ENCODE measurements at places on chromosomes 2 and 18. TPM values are rescaled to one million over a fixed set of nuclear protein-coding genes. Genes with fewer than 3 reads are reported as not detected.

Gene GREB1
- 74.3 TPM for total RNA-seq

- H3K36me3 ChIP-seq = no peaks in the 10 kb centered on the region
- no peak overlapping the region for H3K4me3 ChIP-seq
- H3K27ac ChIP-seq = no peak overlapping the region
- H3K27me3 ChIP-seq = no peaks in the 10 kb centered on the region
- H3K4me1 ChIP-seq = peaks cover 8% of the 10 kb centered on the region
- DNase-seq = no peak
These were observed 78.3 kb downstream of the SMAD4 start for GRCh38 chr18:51108330-51108729.

Gene IL18R1
- total RNA-seq = 3.9 TPM

Gene TMEM214
- total RNA-seq = 45.7 TPM

DNA sequence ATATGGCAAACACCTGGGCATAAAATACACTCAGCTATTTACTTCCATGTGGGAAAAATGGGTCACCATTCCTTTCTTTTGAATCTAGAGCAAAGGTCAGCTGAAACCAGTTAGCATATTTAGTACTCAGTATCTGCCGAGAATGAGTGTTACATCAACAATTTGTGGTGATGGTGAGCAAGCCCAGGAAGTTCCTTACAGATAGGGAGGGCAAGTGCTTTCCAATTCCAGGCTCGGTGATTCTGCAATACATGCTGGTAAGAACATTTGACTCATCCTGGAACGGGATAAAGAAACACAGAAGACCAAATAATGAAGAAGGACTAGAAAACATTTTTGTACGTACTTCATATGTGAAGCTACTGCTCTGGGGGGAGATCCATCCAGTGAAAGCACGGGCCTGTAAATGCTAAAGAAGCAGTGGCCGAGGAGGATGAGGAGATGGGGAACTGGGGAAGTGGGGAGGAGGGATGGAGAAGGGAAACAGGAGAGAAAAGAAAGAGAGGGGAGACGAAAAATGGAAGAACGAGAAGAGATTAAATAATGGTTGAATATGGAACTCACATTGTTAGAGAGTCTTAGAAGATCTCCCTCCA, 251.9 kb downstream of the TTC32 start:
- no peaks in the 10 kb centered on the region for H3K36me3 ChIP-seq
- H3K27ac ChIP-seq = peak overlapping the region; percentile 52
- H3K27me3 ChIP-seq = no peaks in the 10 kb centered on the region
- H3K4me1 ChIP-seq = peaks cover 6% of the 10 kb centered on the region
- no peak overlapping the region for H3K4me3 ChIP-seq

- H3K36me3 ChIP-seq = no peaks in the 10 kb centered on the region
- no peak overlapping the region for H3K4me3 ChIP-seq
- H3K4me1 ChIP-seq = no peaks in the 10 kb centered on the region
- H3K27ac ChIP-seq = no peak overlapping the region
These were observed 931.7 kb upstream of the CELF4 start for GRCh38 chr18:38497266-38497665.

GRCh38 chr18:2197946-2198345, 373.4 kb downstream of the METTL4 start:
- H3K4me3 ChIP-seq = no peak overlapping the region
- no peaks in the 10 kb centered on the region for H3K27me3 ChIP-seq
- no peaks in the 10 kb centered on the region for H3K36me3 ChIP-seq
- DNase-seq = no peak

- H3K4me3 ChIP-seq = no peak overlapping the region
- peaks cover 10% of the 10 kb centered on the region for H3K4me1 ChIP-seq
- no peaks in the 10 kb centered on the region for H3K27me3 ChIP-seq
- no peak overlapping the region for H3K27ac ChIP-seq
- DNase-seq = no peak
- no peaks in the 10 kb centered on the region for H3K36me3 ChIP-seq
These were observed 79.0 kb downstream of the CCDC150 start for GRCh38 chr2:196718419-196719109.

DNA sequence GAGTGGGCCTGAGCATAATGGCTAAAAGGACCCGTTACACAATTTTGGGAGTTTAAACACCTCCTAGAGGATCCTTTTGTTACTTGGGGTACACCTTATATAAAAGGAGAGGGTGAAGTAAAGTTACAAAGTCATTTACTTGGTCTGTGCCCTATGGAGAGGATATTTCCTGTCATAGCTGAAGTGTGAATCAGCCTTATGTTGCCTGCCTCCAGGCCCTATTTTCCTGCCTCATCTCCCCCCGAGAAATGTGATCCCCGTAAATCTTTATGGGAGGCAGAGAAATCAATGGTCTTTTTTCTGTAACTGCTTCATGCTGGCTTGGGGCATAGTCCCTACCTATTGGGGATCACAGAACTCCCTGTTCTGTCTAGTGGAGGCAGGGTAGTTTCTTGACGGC, 906.6 kb downstream of the DSC3 start:
- H3K4me1 ChIP-seq = no peaks in the 10 kb centered on the region
- H3K36me3 ChIP-seq = no peaks in the 10 kb centered on the region
- H3K4me3 ChIP-seq = no peak overlapping the region

DNA sequence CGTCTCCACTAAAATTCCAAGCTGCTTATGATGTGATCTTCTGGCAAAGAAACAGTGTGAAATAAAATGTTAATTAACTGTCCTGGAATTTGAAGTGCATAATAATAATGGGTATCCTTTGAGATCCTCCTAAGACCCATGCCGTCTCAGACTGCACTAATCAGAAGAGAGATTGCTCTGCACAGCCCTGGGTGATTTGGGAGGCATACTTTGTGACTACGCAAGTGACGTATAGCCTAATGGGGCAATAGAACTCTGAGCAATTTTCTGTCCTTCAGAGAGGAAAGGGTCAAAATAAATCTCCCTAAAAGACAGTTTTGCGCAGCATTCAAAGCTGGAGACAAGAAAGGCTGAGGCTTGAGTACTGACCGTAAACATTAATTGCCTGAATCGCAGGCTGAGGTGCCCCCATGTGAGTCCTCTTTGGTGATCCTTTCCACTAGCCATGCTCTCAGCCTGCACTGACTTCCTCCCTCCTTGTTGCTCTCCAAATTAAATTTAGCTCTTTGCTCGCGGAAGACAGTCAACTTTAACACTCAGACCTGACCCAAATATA, 76.0 kb downstream of the DPP4 start:
- no peaks in the 10 kb centered on the region for H3K36me3 ChIP-seq
- no peak overlapping the region for H3K4me3 ChIP-seq
- no peaks in the 10 kb centered on the region for H3K4me1 ChIP-seq
- DNase-seq = no peak
- no peaks in the 10 kb centered on the region for H3K27me3 ChIP-seq

DNA sequence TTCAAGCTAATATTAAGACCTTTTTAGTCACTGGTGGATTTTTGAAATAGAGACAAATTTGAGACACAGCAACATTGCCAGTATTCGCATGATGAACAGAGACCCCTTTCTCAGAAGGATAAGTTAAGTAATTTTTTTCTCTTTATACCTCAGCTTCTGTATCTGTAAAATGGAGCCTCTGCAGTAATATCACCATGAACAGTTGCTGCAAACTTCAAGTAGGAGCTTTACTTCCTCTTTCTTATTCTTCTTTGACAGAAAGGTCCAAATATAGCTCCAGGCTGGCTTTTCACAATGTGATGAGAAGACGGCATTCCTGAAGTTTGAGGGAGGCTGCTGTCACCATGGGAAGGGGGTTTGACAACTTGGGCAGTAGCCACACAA, 158.7 kb downstream of the TDRD15 start:
- no peaks in the 10 kb centered on the region for H3K27me3 ChIP-seq
- no peaks in the 10 kb centered on the region for H3K4me1 ChIP-seq
- no peak overlapping the region for H3K27ac ChIP-seq
- no peak for DNase-seq
- H3K36me3 ChIP-seq = no peaks in the 10 kb centered on the region

Gene APCDD1
- 81.8 TPM for total RNA-seq

Gene CCDC68
- 19.7 TPM for total RNA-seq

DNA sequence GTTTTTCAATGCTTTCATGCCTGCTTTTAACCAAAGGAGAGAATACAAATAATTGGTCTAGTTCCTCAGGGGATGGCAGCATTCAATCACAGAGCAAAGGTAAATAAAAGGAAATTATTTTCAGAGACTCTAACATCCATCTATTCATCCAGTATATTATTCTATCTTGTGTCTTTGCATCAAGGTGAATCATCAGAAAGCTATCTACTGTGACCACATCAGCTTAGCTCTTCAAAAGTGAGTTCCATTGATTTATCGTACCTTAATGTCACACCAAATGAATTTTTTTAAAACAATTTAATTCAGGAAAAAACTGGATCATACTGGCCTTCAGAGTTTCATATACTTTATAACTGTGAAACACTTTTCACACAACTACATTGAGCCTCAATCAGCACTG, 66.1 kb downstream of the CHN1 start:
- H3K27me3 ChIP-seq = no peaks in the 10 kb centered on the region
- no peaks in the 10 kb centered on the region for H3K4me1 ChIP-seq
- no peak overlapping the region for H3K4me3 ChIP-seq
- no peak overlapping the region for H3K27ac ChIP-seq
- H3K36me3 ChIP-seq = no peaks in the 10 kb centered on the region

DNA sequence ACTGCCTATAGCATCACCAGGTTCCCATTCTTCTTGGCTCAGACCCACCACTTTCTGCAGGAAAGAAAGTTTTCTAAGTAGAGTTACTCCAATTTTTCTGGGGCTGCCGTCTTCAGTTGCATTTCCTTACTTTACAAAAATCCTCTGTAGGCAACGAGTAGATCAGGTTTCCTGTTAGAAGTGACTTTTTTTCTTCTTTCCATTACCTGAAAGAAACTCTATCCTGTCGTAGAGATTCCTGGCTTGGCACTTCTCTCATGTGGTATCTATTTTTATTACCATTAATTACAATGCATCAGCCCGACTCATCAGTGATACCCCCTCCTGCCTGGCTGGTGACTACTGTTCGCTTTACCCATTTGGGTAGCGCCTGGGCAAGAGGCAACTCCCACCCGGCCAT, 5.6 kb upstream of the SIX2 start:
- no peak overlapping the region for H3K4me3 ChIP-seq
- H3K27me3 ChIP-seq = peaks cover 79% of the 10 kb centered on the region
- no peaks in the 10 kb centered on the region for H3K36me3 ChIP-seq
- H3K27ac ChIP-seq = no peak overlapping the region
- DNase-seq = no peak

GRCh38 chr2:37819186-37819585, 105.9 kb upstream of the RMDN2 start:
- no peak overlapping the region for H3K4me3 ChIP-seq
- DNase-seq = no peak
- H3K36me3 ChIP-seq = no peaks in the 10 kb centered on the region
- no peak overlapping the region for H3K27ac ChIP-seq
- no peaks in the 10 kb centered on the region for H3K4me1 ChIP-seq
- no peaks in the 10 kb centered on the region for H3K27me3 ChIP-seq

Gene RNF138
- 31.5 TPM for total RNA-seq

- peaks cover 20% of the 10 kb centered on the region for H3K36me3 ChIP-seq
- H3K4me3 ChIP-seq = no peak overlapping the region
- DNase-seq = no peak
- H3K4me1 ChIP-seq = no peaks in the 10 kb centered on the region
- no peak overlapping the region for H3K27ac ChIP-seq
These were observed 66.7 kb downstream of the TPGS2 start for GRCh38 chr18:36762074-36762473.

Measured in tibial nerve (tissue), 4 donors.